HCEC 1CT (cell line): ENCODE measurements at places on chromosomes 11 and 22.
A peak's percentile ranks its signal among the peaks of the same experiment; 100 is the strongest.

DNA sequence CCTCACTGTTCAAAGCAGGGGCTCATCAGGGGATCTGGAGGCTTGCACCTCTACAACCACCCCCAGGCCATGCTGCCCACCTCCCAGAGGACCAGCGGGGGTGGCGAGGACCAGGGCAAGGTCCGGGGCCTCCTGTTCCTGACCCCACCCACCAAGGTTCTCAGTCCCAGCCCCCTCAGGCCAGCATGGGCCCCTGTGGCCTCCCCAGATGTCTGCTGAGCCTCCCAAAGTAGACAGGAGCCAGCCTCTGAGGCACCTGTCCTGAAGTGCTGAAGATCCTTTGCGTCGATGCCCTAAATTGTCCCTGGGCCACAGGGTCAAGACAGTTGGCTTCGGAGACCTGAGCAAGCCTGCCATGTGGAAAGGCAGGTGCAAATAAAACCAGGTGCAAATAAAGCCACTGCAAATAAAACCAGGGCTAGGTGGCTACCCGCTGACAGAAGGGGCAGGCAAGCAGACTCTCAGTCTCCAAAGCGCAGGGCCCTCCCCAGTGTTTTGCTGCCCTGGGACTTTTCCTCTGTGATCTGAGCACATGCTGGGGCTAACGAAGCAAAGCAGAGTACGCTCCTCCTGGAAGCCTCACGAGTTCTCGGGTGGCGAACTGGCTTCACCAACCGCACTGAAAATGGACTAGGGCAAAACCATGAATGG is 22.4 kb upstream of the ARFGAP3 start:
- no peak for DNase-seq

DNA sequence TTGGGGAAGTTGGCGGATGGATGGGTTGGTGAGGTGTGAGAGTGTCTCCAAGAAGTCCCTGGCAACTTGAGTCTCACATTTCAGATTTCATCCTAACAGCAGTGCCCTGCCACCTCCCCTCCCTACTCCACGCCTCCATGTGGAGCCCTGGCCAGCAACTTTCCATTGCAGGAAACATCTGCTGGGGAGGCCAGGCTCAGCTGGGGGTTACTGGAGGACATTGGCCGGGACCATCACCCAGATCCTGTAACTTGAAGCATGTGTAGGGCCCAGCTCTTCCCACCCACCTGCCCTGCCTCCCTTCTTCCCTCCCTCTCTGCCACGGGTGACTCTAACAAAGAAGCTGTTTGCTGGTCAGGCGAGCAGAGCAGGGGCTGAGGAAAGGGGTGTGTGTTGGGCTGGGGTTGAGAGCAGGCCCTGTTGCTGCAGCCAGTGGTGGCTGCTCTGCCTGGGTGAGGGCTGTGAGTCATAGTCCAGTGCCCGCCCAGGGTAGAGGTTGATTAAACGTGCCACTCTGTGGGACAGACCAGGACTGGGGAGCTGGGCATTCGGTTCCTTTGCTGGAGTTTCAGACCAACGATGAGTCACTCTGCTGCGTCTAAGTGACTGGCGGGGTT is 64.0 kb downstream of the SCN3B start:
- DNase-seq = no peak

- no peak for DNase-seq
Observed at GRCh38 chr22:45198463-45198795, 34.7 kb downstream of the NUP50 start.

DNA sequence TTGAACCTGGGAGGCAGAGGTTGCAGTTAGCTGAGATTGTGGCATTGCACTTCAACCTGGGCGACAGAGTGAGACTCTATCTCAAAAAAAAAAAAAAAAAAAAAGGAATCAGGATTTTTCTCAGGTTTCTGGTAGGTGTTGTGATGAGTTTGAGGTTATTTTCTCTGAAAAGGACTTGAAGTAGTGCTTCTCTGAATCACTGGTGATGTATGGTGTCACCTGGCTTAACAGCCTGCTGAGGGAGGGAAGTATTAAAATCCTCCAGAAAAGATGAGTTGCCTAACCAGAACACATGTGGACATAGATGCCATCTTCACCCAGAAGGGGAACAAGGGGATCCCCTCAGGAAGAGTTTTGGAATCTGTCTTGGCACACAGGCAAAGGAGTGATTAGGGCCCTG is 20.1 kb downstream of the SMARCB1 start:
- no peak for DNase-seq

DNA sequence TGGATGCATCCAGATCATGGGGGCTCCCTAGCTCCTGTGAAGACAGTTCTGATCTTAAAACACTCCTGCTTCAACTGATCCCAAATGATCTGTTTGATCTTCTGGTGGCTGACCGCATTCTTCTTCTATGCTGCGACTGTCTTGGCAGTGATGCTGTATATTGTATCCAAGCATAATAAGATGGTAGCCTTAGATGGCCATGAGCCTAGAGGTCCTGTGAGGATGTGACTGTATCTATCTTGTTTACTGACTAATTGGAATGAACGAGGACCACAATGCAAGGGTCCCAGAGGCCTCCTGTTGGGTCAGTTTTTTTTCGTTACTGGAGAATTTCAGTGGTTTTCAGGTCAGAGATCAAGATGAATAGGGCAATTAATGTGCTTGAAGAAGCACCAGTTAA is 7.1 kb upstream of the MPEG1 start:
- no peak for DNase-seq

DNA sequence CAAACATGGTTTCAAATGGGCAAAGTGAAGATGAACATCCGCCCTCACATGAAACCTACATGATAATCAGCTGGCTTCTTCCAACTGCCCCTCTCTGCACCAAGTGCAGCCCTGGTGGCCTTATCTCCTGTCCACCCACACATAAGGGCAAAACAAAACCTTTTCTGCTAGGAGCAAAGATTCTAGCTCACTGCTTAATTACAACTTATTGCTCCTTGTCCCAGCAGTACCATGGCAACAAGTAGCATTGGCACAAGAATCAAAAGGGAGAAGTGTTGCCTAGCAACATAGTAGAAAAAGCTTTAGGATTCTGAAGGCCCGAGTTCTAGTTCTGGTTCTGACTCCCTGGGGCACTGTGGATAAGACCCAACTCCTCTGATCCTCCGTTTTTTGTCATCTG is 68.7 kb upstream of the BMAL1 start:
- DNase-seq = no peak

GRCh38 chr22:36339171-36340065 is 48.3 kb downstream of the MYH9 start:
- DNase-seq = no peak

- DNase-seq = no peak
Observed at GRCh38 chr11:36363361-36364268, 67.5 kb downstream of the PRR5L start.

- DNase-seq = peak; percentile 82
Observed at GRCh38 chr11:101863361-101863760, 51.4 kb upstream of the CEP126 start.

DNA sequence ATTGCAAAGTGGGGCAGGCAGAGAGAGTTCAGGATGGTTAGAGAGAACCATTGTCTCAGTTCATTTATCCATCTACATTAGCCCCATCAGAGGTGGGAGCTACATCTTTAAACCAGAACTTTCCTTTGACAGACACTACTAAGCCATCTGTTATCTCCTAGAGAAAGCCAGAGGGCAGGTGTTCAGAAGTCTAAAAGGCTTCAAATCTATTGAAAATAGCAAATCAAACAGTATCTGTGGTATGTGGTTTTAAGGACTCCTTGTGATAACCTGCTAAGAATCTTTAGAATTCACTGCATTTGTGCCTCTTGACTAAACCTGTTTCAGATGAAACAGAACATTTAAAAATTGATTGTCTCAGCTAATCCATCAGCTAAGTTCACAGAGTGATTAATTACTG is 43.9 kb upstream of the PARVG start:
- DNase-seq = no peak

DNA sequence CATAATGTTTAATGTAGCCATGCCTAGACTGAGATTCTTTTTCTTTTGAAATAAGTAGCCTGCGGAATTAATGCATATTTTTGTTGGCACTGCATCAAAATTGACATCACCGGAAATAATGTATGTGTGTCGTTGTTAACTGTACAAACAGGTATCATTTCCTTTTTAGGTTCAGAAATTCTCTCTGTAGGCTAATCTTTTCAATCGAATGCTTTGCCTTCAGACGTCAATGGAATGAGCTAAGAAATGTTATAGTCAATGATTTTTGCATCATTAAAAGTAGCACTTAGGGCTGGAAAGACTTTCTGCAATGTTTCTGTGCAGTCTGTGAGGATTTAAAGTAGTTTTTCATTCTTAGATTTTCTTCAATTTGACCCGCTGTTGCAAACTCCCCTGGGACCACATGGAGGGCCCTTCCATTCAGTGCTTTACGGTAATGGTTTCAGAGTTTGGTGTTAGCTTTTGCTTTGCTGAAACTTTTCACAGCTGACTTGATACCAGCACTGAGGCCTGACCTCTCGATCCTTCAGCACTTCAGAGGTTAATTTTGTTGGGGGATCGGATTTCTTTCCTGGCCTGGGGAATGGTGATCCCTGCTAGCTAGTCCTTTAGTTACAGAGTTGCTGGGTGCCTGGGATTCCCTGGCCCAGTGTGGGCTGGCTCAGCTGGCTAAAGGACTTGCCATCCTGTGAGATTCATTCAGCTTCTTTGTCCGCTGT is 137.8 kb downstream of the DBX1 start:
- DNase-seq = no peak

DNA sequence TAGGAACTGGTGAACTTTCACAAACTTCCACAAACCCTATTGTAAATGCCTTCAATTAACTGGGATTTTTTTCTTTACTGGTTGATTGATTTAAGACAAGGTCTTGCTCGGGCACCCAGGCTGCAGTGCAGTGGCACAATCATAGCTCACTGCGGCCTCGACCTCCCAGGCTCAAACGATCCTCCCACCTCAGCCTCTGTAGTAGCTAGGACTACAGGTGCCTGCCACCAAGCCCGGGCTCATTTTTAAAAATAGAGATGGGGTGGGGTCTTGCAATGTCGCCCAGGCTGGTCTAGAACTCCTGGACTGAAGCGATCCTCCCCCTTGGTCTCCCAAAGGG is 35.7 kb upstream of the POLA2 start:
- DNase-seq = no peak

DNA sequence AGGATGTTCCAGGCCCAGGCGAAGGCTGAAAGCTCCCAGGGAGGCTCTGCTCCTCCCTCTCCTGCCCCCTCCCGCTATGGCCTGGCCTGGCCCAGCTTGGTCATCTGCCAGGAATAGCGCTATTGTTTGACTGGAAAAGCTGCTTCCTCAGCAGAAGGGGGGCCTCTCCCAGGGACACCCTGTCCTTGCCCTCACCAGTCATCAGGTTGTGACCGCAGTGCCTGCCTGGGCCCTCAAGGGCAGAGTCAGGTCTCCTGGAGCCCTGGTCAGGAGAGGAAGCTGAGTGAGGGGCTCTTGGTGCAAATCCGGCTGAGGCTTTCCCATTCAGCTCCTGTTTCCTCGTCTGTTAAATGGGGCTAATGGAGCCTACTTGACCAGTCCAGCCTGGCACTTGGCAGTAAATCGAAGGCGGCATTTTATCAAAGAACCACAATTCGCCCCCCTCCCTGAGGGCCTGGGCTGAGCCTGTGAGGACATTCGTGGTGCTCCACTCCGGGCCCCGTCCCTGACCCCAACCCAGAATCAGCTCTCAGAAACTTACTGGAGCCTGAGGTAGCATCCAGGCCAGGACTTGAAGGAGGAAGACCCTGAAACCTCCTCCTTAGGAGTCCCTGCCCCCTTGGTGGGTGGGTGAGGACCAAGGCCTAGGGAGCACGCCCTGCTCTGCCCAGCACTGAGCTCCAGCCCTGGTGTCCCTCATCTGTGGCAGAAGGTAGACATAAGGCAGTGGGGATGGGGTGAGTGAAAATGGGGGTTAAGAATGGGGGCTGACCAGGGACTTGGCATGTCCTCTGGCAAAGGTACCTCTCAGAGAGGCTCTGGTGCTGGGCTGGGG is 2.0 kb upstream of the CASTOR1 start:
- no peak for DNase-seq

DNA sequence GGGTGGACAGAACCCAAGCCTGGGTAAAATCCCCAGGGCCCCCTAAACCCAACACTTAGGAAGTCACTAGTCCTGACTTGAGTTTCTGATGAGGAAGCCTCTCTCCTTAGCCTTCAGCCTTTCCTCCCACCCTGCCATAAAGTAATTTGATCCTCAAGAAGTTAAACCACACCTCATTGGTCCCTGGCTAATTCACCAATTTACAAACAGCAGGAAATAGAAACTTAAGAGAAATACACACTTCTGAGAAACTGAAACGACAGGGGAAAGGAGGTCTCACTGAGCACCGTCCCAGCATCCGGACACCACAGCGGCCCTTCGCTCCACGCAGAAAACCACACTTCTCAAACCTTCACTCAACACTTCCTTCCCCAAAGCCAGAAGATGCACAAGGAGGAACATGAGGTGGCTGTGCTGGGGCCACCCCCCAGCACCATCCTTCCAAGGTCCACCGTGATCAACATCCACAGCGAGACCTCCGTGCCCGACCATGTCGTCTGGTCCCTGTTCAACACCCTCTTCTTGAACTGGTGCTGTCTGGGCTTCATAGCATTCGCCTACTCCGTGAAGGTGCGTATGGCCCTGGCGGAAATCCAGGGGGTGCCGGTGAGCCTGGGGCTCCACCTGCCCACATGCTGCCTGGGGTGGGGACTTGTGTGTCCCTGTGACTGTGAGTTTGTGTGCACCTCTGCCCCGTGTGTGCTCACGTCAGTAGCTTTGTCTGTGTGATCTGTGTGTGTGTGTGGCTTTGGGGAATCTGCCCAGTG is at the start of gene IFITM1:
TSS of gene IFITM1 (plus strand) at position 254 of the 767 bp plus-strand sequence. CDS start at position 385, 131 bp downstream.
- DNase-seq = peak; percentile 70

GRCh38 chr22:47310601-47311000 is 548.2 kb downstream of the TBC1D22A start:
- DNase-seq = no peak

DNA sequence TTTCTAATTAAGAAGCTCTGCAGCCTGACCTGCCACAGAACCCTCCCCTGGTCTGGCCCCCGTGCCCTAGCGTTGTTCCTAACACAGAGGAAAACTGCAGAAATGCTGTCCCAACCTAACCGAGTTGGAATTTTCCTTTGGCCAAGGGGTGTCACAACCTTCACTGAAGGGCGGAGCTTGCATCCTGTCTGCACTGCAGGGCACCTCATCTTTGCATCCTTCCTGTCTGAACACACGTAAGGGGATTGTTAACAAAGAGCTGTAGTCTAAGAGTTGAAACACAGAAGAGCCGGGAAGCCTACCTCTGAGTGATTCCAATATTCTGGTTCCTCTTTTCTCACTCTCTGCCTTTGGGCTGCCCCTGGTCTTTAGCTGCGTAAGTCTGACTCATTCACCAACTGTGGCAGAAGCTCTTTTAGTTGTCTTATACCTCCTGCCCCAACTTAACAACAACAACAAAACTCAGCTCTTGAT is 1.6 kb downstream of the DIXDC1 start:
- DNase-seq = peak; percentile 66

GRCh38 chr11:75152090-75152489 is 1.2 kb downstream of the SLCO2B1 start:
- DNase-seq = no peak

GRCh38 chr11:103648670-103649400 is 387.6 kb upstream of the DDI1 start:
- no peak for DNase-seq

DNA sequence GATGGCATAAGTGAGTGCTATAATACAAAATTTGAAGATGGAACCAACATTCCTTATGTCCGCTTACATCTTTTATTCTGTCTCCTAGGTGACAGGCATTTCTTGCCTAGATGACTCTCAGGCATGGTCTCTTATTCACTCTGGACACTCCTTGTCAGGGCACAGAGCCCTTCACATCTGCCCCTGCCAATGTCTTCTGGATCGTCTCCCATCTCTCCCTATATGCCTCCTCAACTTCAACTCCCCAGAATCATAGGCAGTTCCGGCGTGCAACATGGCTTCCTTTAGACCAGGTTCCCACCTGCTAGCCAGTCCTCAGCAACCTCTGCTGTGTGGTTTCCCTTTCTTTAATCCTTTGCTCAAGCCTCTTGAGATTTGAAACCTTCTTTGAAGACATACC is 300.9 kb downstream of the TENM4 start:
- no peak for DNase-seq
